Fibroblast of pulmonary artery (primary cell): ENCODE measurements at places on chromosomes 6 and 20.

- DNase-seq, result peak; percentile 61
Observed at GRCh38 chr20:47704746-47705496, 80.4 kb downstream of the SULF2 start.

GRCh38 chr6:126199466-126199865 is 140.4 kb upstream of the CENPW start:
- no peak for DNase-seq

DNA sequence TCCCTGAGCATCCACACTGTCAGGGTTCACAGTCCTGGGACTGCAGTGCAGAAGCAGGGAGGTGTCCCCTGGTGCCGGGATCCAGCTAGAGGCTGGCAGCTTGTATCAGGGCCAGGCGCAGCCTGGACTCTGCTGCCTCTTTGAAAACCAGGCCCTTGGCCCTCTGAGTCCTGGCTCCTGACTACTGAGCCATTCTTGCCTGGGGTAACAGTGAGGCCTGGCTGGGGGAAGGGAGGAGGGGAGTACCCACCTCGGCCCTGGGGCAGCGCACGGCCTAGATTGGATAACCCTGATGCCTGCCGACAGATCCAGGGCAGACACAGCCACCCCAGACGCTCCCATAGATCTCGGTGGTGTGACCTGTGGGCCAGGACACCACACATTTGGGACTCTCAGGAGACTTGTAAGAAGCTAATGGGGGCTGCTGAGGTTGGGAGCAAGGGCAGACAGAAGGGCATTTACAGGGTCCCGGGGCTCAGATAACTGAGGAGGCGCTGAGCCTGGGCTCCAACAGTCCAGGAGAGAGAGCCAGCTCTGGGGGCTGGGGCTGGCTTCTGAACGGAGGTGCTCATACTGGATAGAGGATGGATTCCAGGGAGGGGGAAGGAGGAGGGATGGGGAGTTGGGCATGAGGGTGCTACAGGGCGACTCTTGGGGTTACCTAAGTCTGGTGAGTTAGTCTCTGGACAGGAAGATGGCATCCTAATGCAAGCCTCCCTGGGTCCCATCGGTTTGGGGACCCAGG is 30.5 kb downstream of the SPDEF start:
- no peak for DNase-seq

DNA sequence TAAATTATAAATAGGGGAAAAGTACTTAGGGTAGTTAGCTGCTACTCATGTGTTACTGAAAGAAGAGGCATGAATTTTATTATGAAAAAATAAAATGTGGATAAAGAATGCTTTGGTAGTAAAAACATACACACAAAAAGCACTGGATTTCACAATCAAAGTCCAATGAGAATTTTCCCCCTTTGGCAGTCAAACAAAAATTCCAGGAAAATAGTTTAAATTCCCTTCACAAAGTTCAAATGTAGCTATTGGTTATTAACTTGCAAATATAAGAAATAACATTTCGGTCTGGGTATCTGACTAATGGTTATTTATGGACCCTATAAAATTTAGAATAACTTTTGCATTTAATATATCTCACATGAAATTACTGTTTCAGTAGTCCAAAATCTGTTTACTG is 210.4 kb downstream of the FOXC1 start:
- DNase-seq, result peak; percentile 84

- DNase-seq, result no peak
Observed at GRCh38 chr6:65638047-65638831, 68.8 kb downstream of the EYS start.

DNA sequence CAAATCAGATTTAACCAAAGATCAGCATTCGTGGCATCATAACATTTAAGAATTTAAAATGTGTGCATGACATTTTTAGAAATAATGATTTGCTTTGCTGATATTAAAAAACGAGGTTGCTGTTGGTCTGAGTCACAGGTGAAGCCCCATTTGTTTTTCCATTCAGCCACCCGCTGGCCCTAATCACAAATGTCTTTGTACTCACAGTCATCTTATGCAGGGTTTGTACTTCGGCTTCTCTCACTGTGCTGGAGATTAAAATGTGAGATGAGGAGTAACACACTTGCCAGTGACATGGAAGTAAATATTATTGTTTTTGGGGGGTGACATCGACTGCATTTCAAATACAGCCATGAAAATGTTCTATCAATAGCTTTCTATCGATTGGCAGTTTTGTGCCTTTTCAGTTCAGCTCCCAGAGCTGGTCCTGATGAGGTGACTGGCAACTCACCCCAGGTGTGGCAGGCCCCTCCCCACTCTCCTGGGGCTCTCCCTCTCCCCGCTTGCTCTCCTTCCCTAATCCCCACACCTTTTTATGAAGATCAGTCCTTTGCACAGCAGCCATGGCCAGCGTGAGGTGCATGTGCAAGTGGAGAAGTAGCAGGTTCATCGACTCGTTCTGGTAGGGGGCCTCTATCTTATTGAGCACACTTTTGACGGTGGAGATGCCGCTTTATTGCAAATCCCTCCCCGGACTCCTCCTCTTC is 58.8 kb upstream of the FUCA2 start:
- DNase-seq, result no peak

DNA sequence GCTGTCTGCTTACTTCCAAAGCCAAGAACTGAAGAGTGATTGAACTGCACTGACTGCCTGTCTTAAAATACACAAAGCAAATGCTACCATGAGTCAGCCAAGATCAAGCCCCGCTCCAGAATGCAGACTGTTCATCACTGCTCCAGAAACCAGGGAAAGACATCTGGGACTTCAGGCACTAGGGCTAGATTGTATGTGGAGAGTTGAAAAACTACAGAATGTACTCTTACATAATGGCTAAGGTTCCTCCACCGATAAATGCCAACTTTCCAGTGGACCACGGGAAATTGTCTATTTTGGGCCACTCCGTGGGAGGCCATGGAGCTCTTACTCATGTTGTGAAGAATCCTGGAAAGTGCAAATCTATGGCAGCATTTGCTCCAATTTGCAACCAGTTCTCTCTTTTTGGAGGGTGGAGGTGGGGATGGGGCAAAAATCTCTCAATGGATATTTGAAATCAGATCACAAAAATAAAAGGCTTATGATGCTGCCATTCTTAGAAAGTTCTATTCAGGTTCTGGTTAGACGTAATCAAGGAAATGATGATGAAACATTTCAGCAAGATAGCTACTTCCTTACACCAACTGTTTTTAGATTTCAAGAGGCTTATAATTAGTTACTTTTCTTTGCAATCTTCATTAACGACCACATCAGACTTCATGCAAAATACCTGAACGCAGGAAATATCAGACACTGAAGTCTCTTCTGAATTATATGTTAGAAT is 11.8 kb upstream of the CAP2 start:
- DNase-seq, result peak; percentile 83

DNA sequence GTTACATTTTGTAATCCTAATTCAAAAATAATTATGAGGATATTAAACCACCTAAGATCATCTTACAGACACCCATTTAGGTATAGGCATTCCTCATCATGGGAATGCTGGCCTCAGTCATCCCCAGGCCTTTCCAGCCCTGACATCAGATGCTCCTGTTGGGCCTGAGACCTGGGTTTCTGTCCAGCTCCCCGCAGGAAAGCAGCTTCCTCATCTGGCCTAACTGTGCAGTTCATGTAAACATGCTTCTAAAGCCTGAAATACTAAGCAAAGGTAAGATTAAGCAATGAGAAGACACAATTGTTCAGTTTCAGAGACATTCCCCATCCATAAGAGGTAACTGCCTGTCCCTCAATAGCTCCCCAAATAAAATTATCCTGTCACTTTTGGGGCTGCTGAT is 19.0 kb downstream of the ETV7 start:
- DNase-seq, result no peak
